ENCODE measurements at places on chromosomes 7 and 10.

GRCh38 chr7:38506004-38506403 lies 125.2 kb downstream of the AMPH start:
- no peak overlapping the region for H3K27ac ChIP-seq
- no peaks in the 10 kb centered on the region for H3K4me1 ChIP-seq
- no peaks in the 10 kb centered on the region for H3K27me3 ChIP-seq

- H3K27ac ChIP-seq: no peak overlapping the region
- no peaks in the 10 kb centered on the region for H3K27me3 ChIP-seq
- no peaks in the 10 kb centered on the region for H3K36me3 ChIP-seq
- DNase-seq: no peak
- H3K4me3 ChIP-seq: no peak overlapping the region
Measured at GRCh38 chr10:90964781-90965465, 44.0 kb upstream of the ANKRD1 start.

DNA sequence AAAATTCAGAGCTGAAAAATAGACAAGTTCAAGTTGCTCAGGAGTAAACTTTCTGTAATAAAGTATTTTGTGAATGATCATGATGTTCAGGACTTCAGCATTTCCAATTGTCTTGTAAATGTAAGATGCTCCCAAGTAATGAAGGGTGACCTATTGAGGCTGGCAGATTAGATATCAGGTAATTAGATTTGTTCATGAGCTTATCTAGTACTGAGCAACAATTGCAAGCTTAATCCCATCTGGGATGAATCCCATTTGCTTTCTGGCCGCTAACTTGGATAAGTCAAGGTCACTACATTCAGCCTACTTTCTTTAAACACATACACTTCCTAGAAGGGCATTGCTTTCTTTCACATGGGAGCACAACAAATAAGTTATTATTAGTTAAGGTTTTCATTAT lies 82.4 kb upstream of the ITGB1 start:
- no peak overlapping the region for H3K27ac ChIP-seq
- H3K4me3 ChIP-seq: no peak overlapping the region
- no peaks in the 10 kb centered on the region for H3K27me3 ChIP-seq

DNA sequence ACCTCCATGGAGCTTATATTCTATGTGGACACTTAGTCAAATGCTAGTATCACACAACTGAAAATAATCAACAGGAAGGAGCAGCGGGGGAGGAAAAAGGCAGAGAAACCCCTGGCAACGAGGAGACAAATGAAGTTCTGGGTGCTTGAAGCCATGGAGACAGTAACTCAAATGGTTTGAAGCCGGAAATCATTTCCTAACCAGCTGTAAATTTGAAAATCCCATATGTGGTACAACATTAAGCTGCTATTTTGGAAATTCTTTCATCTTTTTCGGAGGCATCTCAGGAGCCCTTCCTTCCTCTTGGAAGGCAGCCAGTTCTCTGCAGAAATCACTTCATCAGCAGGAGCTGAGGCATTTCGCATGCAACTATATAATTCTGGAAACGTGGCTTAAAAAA lies 91.4 kb downstream of the PPP1R3C start:
- no peaks in the 10 kb centered on the region for H3K4me1 ChIP-seq
- no peak for DNase-seq
- H3K4me3 ChIP-seq: no peak overlapping the region
- H3K27me3 ChIP-seq: no peaks in the 10 kb centered on the region
- no peaks in the 10 kb centered on the region for H3K36me3 ChIP-seq

DNA sequence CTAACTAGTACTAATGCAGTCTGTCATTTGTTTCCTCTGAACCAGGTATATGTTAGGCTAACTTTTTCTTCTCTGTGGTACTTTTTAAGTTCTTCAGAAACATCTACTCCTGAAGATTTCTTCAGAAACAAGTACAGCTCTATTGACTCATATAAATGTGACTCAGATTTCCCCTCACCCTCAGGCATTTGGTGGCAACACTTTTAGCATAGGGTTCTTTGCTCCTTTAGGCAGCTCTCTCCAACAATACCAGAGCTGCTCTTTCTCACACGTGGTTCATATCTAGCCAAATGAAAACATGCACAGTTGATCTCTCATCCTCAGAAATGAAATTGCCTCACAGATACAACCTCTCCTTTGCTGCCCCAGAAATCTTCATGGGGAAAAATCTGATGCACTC lies 939.8 kb downstream of the SORCS1 start:
- no peaks in the 10 kb centered on the region for H3K4me1 ChIP-seq
- no peaks in the 10 kb centered on the region for H3K27me3 ChIP-seq
- no peak overlapping the region for H3K4me3 ChIP-seq
- H3K36me3 ChIP-seq: no peaks in the 10 kb centered on the region

- no peak overlapping the region for H3K27ac ChIP-seq
- DNase-seq: no peak
- no peaks in the 10 kb centered on the region for H3K36me3 ChIP-seq
Measured at GRCh38 chr7:121237601-121238000, 91.2 kb upstream of the WNT16 start.

DNA sequence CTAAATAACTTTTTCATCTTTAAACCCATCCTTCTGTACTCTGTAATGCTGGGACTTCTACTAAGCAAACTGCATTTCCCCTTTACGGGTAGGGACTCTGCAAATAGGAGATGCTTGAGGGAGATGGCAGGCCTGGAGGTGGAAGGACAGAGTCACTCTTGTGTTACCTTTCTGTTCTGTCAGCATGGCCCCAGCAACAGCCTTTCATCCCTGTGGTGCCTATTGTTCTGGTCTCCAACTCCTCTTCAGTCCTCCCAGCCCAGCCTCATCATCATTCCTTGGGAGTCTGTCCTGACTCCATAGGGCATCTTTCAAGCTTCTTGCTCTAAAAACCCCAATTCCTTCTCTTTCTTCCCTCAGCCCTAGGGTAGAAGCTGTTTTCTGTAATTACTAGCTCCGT lies 230.0 kb downstream of the SNX13 start:
- DNase-seq: no peak
- H3K4me3 ChIP-seq: no peak overlapping the region
- no peaks in the 10 kb centered on the region for H3K36me3 ChIP-seq
- no peak overlapping the region for H3K27ac ChIP-seq
- H3K4me1 ChIP-seq: no peaks in the 10 kb centered on the region

GRCh38 chr7:50751146-50751545 lies 31.6 kb downstream of the GRB10 start:
- no peak overlapping the region for H3K27ac ChIP-seq
- no peak overlapping the region for H3K4me3 ChIP-seq
- H3K36me3 ChIP-seq: no peaks in the 10 kb centered on the region
- H3K27me3 ChIP-seq: no peaks in the 10 kb centered on the region

DNA sequence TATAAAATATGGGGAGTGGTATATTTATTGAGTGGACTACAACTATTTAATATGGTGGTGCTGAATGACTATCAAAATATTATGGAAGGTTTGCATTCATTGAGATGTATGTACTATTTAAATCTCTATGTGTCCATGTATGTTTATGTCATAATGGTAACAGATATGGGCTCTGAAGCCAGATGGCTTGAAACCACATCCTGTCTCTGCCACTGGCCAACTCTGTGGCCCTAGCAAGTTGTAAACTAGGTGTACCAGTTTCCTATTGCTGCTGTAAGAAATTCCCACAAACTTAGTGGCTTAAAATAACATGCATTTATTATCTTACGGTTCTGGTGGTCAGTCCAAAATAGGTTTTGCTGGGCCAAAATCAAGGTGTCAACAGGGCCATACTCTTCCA lies 198.1 kb upstream of the NFE2L3 start:
- H3K27me3 ChIP-seq: no peaks in the 10 kb centered on the region
- H3K4me1 ChIP-seq: peaks cover 19% of the 10 kb centered on the region
- H3K4me3 ChIP-seq: no peak overlapping the region
- no peaks in the 10 kb centered on the region for H3K36me3 ChIP-seq
- H3K27ac ChIP-seq: no peak overlapping the region

DNA sequence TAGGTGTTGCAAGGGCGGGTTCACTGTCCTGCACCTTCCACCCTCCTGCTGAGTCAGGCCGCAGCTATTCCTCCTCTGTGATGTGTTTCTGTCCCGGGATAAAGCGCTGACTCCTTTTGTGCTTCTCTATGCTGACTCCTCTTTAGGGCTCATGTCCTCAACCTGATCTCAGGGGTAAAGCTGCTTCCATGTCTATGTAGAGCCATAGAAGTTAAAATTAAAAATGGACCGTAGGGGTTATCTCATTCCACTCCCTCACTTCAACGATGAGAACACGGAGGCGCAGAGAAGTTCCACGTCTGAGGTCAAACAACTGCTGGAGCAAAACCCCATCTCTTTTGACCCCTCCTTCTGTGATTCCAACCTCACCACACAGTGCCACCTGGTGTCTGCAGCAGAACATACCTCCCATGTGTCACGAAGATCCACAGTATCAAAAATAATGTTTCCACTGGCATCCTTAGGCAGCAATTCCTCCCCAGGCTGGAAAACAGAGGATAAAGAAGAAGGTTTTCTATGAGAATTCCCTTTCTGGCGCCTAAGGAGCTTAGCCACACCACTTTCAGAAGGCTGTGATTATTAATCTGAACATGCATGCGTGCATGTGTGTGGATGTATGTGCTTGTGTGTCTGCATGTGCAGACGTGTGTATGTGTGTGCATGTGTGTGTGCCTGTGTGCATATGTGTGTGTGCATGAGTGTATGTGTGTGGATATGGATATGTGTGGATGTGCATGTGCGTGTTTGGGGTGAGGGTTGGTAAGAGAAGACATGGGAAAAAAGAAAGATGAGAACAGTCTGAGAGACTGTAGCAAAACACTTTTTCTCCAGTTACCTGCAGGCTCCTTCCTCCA lies 81.2 kb upstream of the UCN3 start:
- H3K27me3 ChIP-seq: no peaks in the 10 kb centered on the region
- peaks cover 16% of the 10 kb centered on the region for H3K4me1 ChIP-seq
- no peak overlapping the region for H3K4me3 ChIP-seq
- DNase-seq: peak; percentile 37
- peaks cover 5% of the 10 kb centered on the region for H3K36me3 ChIP-seq

GRCh38 chr7:28360739-28361138 lies 51.6 kb upstream of the CREB5 start:
- no peak overlapping the region for H3K27ac ChIP-seq
- no peaks in the 10 kb centered on the region for H3K4me1 ChIP-seq
- H3K27me3 ChIP-seq: no peaks in the 10 kb centered on the region
- DNase-seq: no peak
- H3K4me3 ChIP-seq: no peak overlapping the region

DNA sequence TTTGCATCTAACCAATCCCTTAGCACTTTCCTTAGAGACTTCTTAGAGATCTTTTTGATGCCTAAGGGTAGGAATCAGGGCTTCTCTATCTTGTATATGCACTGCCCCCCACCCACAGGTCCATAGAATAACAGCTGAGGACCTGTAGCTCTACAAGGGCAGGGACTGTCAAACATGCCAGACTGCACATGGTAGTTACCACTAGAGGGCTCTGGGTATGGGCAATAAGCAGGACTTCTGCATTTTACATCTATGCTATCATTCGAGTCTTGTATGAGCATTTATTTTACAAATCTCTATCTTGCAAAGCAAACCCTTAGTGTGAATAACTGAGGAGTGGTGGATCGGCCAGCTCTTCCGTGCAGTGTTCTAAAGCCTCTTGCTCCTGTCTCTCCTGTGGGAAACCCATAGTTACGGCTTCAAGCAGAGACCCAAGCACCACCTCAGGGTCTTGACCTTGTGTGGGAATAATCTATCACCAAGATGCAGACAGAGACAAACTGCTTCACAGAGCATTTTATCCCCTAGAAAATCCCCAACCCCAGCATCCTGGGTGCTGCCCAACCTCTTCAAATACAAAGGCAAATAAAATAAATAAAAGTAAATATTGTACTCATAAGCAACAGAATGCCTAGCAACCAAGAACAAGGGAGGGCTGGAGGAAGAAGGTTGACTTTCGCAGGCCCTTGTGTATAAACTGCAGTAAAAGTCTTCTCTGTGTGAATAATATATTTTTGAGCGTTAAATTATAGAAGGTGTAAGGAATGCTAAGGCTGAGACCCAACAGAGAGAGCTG lies 219.3 kb downstream of the WDR11 start:
- H3K36me3 ChIP-seq: no peaks in the 10 kb centered on the region
- no peaks in the 10 kb centered on the region for H3K4me1 ChIP-seq
- DNase-seq: no peak

All from effector memory CD4-positive, alpha-beta T cell (primary cell).